ENCODE measurements at places on chromosomes 16 and 17.

- no peak for DNase-seq
Observed at GRCh38 chr16:22232277-22233036, 26.4 kb downstream of the EEF2K start.

DNA sequence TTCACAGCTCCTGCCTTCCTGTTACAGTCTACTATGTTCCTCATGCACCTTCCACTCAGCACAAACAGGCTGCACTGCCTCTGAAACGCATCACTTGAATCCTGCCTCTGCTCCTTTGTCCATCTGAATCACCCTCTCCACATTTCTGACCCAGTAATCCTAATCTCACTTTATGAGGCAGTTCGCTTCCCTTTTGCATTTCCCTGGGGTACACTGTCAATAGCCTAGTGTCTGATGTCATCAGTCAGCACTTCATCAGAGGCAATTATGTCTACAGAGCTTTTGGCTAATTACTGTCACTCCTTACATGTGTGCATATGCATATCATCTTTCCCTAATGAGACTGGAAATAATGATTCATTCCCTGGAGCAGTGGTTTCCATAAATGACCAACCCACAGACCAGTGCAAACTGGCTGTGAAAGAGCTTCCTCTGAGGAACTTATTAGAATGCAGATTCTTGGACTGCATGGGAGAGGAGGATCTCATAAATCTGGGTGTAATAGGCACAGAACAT is 23.6 kb downstream of the CA4 start:
- DNase-seq = no peak

DNA sequence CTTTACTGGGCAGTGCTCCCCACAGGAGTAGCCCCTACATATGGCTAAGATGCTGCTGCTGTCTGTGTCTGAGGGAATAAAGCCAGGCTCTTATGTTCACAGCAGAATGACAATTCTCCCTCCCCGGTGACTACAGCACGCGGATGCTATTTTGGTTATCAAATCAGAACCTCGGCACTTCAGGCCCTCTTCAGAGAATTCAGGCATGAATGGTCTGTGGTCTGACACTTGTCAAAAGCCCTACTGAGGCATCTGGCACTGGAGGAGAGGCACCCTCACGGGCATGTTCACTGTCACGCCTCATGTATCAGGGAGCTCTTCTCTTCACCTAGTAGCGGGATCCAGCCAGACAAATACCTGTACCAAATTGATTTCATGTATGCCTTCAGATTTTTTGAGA is 30.4 kb downstream of the KIAA0513 start:
- no peak for DNase-seq

DNA sequence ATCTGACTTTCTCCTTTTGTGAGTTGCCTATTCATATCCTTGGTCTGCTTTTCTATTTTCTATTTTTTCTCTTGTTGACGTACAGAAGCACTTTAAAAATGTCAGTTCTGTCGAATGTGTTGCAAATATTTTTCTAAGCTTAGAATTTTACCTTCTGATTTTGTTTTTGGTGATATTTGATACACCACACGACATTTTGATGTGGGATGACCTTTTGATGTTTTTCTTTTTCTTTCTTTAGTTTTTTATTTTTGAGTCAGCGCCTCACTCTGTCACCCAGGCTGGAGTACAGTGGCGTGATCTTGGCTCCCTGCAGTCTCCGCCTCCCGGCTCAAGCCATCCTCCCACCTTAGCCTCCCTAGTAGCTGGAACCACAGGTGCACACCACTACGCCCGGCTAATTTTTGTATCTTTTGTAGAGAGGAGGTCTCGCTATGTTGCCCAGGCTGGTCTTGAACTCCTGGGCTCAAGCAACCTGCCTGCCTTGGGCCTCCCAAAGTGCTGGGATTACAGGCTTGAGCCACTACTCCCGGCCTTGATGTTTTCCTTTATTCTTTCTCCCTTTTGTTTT is 39.6 kb downstream of the WSB1 start:
- DNase-seq = no peak

DNA sequence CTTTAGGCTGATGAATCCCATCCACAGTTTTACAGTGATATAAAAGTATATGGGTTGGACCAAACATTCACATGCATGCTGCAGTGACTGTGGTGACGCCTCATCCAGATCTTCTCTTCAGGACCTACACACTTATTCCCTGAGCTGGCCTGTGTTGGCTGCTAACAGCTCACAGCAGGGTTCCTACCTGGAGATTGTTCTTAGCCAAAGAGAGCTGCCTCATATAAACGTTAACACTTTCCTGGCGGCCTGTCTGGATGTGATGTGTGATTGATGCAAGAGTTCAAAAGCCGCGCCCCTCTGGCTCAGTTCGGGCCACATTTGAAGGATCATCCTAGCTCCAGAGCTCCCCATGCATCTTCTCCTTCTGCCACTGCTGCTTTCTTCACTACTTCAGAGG is 93.0 kb upstream of the NETO2 start:
- DNase-seq = no peak

All from cerebellar nuclear complex (tissue), 1 donor.